SK-MEL-5 (cell line): ENCODE measurements at places on chromosomes 5 and 9.

DNA sequence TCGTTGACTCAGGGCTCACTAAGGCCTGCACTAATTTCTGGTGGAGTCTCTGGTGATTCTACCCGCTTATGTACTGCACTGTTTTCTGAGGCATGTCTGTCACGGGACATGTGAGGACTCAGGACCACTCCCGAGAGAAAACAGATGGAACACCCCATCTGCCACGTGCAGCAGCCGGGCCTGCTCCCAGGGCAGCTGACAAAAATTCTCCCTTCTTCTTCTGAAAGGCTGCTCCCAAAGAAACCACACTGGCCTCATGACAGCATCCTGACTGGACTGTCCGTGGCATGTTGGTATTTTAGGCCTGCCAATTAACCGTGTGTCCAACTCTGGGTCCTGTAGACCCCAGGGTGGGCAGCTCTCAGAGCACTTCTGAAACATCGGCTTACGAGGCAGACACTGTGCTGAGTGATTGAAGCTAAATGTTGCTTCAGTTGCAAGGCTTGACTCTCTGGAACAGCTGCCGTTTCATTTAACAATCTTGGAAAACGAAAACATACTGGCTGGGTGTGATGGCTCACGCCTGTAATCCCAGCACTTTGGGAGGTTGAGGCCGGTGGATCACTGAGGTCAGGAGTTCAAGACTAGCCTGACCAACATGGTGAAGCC is 39.0 kb downstream of the FAM240B start:
- DNase-seq: no peak

- DNase-seq: no peak
Measured at GRCh38 chr9:89872913-89873707, 268.3 kb downstream of the GADD45G start.

GRCh38 chr5:149940077-149940574 is 4.5 kb downstream of the PDE6A start:
- no peak for DNase-seq

- no peak for DNase-seq
Measured at GRCh38 chr9:6128030-6128429, 87.6 kb upstream of the IL33 start.

- DNase-seq: no peak
Measured at GRCh38 chr5:77635067-77635916, 3.2 kb downstream of the OTP start.

- no peak for DNase-seq
Measured at GRCh38 chr9:684941-685340, 156.6 kb upstream of the DMRT1 start.

GRCh38 chr5:157801-158200 is 33.5 kb upstream of the LRRC14B start:
- no peak for DNase-seq

DNA sequence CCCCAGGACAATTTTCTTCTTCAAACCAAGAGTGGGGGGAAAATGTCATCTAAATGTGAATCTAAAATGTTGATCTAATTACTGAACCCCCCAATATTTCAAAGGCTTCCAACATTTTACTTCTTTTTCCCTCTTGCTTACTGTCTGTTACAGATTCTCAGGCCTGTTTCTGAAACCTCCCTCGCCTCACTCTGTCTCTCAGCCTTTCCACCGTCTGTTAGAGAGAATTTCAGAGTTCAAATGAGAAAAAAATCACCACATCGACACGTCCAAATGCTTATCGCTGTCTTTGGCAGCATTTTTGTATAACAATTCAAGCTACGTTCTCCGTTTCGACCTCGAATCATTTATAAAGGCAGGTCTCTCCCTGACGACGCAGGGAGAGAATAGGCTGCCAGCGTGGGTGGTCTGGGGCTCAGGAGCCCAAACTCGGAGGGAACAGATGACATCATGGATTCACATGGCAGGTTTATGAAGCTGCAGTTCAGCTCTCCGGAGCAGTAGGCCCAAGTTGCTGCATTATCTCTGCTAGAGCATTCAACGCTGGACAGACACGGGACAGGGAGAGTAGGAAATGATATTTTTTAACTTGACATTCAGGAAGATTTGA is 139.8 kb downstream of the GAS1 start:
- no peak for DNase-seq

DNA sequence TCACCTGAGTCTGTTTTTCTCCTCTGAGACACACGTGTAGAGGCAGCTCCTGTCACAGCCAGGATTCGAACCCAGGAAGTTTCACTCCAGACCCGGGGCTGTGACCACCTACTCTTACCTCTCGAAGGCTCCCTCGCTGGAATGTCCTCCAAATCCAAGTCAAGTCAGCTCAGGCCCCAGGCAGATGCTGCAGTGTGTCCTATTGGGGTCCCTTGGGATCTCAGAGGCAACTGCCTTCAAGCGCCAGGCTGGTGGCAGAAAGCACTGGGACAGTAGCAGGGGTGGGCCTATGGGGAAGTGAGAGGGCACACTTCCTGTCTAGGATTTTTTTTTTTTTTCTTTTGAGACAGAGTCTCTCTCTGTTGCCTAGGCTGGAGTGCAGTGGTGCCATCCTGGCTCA is 762 bp upstream of the ST6GALNAC4 start:
- DNase-seq: no peak

GRCh38 chr5:179430193-179431175 is 85.2 kb upstream of the ADAMTS2 start:
- DNase-seq: no peak

DNA sequence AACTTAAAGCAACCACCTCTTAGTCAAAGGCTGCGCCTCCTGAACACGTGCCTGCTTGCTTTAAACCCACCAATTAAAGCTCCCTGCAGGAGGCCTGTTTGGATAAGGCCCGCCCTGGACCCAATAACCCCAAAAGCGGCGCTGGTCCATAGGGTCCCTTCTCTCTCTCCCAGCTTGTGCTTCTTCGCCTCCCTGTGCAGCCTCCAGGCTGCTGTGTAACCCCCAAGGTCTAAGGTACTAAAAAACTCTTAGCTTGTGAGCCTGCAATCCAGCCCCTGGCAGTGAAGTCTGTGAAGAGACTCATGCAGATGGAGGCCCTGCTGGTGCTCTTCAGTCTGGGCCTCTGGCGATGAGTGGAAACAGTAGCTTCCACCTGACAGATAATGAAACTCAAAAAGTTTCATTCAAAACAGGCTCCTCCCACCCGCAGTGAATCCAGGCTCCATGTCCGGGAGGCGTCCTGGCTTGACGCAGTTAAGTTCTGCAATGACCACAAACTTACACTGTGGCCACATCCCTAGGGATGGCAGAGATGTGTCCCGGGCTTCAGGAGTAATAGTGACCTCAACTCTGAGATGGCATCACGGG is 97.3 kb downstream of the PRRT1B start:
- no peak for DNase-seq
